ENCODE measurements at places on chromosomes 12 and 14.

DNA sequence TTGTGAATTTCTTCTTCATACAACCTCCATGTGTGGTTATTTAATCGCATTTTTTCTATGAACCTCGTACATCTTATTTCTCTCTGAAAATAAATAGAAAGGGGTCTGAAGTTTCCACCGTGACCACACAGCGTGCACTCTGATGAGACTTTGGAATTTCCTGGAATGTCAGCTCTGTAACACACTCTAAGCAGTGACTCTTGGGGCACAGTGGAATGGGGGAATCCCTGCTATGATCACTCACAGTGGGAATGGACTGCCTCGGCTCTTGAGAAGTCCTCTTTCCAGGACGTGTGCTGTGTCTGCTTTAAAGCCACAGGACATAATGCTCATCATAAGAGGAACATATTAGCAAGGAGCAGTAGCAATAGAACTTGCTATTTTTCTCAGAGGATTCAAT is 416.2 kb downstream of the EGLN3 start:
- no peak for DNase-seq

DNA sequence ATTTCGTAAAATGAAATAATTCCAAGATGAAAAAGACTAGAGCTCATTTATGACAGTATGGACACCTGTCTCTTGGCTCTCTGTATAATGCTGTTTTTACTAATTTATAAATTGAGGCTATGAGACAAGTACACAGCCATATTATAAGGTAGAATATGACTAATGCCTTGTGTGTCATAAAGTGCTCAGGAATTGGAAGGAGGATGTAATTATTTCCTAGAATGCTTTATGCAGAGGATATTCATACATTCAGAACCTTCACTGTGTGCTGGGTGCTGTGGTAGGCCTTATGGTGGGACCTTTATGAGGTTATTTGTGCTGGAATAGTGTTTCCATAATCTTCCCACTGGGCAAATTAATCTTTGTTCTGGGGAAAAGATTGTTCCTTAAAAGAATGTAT is 13.3 kb downstream of the PCNX1 start:
- no peak for DNase-seq

DNA sequence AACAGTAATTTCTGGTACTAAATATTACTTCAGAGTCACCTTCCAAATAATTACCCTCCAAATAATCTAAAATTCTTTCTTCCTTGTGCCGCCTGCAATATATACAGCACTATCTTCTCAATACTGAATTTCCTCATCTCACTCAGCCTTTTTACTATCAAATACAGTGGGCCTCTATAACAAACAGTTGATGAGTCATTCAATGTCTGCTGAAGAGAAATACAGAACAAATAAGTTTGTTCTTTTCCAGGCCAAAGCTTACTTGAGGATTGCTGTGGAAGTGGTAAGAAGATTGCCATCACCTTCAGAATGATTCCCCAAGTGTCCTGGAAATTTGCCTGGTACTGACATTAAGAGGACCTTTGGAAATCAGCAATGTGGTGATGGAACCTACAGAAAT is 218.2 kb upstream of the ARHGAP5 start:
- DNase-seq = no peak

DNA sequence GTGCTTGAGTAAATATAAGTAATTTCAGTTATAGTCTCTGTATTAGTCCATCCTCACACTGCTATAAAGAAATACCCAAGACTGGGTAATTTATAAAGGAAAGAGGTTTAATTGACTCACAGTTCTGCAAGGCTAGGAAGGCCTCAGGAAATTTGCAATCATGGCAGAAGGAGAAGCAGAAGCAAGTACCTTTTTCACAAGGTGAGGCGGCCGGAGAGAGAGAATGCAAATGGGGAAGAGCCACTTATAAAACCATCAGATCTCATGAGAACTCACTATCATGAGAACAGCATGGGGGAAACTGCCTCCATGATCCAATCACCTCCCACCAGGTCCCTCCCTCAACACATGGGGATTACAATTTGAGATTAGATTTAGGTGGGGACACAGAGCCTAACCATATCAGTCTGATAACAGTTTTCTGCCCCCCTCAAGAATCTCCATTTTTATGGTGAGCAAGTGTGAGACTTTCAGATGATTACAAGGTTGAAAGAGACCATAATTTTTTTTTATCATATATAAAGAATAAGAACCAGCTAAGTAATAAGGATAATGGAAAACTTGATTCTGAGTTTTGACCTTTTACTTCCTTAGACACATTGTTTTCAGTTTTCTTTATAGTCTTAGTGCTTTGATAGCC is 35.6 kb downstream of the LEMD3 start:
- DNase-seq = no peak

GRCh38 chr14:23661542-23661941 is 25.4 kb downstream of the DHRS2 start:
- DNase-seq = no peak

DNA sequence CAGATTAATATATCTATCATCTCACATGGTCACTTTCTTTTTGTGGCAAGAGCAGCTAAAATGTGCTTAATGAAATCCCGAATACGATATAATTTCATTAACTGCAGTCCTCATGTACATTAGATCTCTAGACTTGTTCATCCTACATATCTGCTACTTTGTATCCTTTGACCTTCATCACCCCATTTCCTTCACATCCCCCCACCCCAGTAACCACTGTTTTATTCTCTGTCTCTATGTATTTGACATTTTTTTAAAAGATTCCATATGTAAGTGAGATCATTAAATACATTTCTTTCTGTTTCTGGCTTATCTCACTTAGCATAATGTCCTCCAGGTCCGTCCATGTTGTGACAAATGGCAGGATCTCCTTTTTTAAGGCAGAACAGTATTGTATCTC is 23.0 kb upstream of the ST8SIA1 start:
- DNase-seq = no peak

GRCh38 chr12:16008421-16008824 is 97.3 kb downstream of the DERA start:
- DNase-seq = no peak

DNA sequence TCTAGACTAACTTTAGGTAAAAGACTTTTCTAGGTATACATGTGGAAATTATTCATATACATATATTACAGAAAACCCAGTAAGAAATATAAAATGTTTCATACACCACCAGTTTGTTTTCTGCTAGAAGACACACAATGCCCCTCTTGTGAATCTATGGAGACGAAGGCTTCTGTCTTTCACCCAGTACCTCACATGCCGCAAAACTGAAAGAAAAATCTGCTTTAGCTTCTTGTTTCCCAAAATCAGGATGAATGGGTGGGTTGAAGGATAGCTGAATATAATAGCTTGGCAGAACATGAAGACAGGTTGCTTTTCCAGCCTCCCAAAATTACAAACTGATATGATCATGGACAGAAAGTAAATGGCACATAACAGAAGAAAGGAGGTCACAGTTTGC is 1.3 kb downstream of the TAS2R30 start:
- no peak for DNase-seq

GRCh38 chr12:116244001-116244400 is 33.5 kb downstream of the MED13L start:
- no peak for DNase-seq

DNA sequence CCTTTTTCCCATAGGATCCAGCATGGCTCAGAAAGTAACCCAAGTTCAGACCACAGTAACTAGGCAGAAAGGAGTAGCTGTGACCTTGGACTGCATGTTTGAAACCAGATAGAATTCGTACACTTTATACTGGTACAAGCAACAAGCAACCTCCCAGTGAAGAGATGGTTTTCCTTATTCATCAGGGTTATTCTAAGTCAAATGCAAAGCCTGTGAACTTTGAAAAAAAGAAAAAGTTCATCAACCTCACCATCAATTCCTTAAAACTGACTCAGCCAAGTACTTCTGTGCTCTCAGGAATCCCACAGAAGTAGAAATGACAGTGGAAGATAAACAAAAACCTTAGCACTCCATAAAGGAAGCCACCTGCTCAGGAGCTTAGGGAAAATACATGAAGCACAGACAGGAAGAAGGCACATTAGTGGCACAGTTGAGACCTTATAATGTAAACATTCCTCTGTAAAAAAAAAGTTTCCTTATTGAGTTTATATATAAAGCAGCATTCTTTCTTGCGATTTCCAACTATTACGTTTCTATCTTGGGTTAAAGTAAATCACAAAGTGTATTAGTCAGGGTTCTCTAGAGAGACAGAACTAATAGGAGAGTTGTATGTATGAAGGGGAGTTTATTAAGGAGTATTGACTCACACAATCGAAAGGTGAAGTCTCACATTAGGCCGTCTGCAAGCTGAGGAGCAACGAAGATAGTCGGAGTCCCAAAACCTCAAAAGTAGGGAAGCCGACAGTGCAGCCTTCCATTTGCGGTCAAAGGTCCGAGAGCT is 398.4 kb downstream of the DAD1 start:
- DNase-seq = no peak

DNA sequence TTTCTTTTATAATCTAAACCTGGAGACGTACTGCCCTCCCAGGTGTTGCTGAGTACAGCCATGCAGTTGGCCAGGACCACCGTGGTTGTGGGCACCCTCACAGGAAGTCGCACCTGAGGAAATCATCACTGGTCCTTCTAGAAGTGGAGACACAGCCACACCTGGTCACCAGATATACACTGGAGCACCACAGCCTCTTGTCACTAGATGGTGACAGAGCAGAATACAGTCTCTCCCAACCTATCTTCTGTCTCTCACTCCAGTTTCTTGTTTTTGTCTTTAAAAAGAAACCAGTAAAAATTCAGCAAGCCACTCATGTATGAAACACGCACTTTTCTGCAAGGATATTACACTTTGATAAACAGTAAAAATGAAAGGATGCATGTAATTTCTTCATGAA is 43.1 kb upstream of the GPHB5 start:
- no peak for DNase-seq

DNA sequence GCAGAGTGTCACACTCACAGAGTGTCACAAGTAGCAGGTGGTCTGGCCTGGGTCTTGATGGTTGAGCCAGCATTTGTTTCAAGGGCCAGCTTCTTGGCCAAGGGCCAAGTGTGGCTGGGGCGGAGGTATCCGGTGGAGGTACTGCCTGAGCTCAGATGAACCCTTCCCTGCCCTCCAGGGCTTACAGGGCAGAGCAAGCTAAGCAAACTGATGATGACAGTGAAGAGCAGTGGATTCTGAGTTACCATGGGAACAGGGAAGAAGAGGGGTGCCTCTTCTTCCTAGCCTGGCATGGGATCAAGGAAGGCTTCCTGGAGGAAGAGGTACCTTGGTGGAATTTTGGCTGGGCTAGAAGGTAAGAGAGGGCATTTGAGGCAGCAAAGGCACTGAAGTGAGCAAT is 35.7 kb downstream of the MVK start:
- no peak for DNase-seq

DNA sequence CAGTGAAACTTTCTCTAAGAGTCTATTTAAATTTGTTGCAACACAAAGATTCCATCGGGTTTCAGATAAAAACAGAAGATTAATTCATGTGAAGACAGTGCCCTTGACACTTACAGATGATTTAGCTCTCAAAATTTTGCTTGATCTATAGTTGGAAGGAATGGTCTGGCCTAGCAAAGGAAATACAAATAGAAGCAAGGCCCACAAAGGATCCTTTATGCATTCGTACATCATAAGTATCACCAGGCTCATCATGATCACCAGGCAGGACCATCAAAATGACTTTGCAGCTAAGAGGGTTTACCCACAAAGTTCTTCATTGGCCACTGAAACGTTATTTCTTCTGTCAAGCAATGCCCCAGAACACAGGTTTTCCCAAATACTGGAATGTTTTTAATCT is 24.8 kb downstream of the JKAMP start:
- DNase-seq = no peak

GRCh38 chr14:103994535-103995184 is 52.3 kb upstream of the RD3L start:
- no peak for DNase-seq

GRCh38 chr14:102170061-102170460 is 30.4 kb downstream of the WDR20 start:
- DNase-seq = no peak

GRCh38 chr12:102462795-102463465 is 17.4 kb downstream of the IGF1 start:
- no peak for DNase-seq

GRCh38 chr12:52324153-52324444 is 2.9 kb upstream of the KRT83 start:
- no peak for DNase-seq

DNA sequence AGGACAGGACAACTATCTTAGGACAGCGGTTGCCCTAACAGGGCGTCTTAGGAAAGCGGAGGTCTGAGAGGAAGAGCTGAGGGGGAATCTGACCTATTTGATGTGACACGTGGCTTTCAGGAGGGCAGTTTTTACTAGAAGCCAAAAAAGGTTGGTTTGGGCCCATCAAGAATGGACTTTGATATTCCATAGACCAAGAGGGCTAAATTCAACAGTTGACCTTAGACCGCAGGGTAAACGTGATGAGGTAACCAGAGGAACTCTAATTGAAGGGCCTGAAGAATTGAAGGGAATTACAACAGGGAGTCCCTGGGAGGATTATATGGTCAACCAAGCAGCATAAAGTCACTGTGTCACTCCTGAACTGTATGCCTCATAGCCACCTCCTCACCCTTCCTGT is 11.5 kb downstream of the C1S start:
- DNase-seq = no peak

GRCh38 chr12:96878704-96879103 is 28.4 kb upstream of the NEDD1 start:
- peak; percentile 14 for DNase-seq

DNA sequence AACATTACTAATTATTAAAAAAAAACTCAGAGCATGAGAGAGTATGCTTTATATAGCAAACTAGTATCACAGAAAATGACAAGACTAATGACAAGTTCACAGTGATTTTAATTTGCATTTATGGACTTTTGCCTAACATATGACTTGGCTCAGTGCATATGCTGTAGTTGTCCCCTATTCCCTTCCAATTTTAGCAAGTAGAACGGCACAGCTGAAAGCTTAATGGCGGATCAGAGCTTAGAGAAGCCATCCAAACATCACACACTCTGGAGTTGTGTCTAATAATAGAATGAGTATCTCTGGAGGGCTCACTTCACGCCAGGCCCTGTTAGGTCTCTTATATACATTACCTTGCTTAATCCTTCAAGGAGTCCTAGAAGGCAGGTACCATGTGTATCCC is 13.3 kb downstream of the CNIH1 start:
- DNase-seq = no peak

DNA sequence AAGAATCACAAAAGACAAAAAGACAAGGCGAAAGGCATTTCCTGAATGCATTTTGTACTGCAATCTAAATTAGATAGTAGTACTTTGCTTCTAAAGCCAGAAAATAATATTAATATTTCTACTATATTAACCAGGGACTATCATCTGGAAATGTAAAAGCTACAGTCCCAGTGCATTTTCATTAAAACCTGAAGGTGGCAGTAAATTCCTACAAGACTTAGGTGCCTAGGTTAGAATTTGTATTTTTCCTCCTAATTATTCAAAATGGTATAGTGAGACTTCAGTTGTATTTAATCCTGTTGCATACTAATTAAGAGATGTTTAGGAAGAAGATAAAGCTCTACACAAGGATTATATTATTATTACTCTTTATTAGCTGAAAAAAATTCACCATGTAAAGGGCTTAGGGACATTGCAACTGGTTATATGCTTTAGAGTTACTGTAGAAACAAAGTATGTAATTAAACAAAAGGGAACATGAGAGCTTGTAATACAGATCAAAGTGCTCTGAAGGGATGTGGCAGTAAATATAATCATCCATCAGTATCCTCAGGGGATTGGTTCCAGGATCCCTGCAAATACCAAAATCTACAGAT is 53.6 kb downstream of the BRMS1L start:
- DNase-seq = no peak
